H9 (cell line): ENCODE measurements at places on chromosomes 5 and 9.
A peak's percentile ranks its signal among the peaks of the same experiment; 100 is the strongest.

- no peak for DNase-seq
Observed at GRCh38 chr9:99962680-99963261, 56.3 kb downstream of the STX17 start.

- peak; percentile 83 for DNase-seq
Observed at GRCh38 chr5:77852514-77853352, 76.6 kb upstream of the TBCA start.

GRCh38 chr5:94361832-94362796, 256.3 kb downstream of the KIAA0825 start:
- peak; percentile 81 for DNase-seq

GRCh38 chr5:140647042-140647419, 399 bp downstream of the NDUFA2 start:
- DNase-seq: no peak

DNA sequence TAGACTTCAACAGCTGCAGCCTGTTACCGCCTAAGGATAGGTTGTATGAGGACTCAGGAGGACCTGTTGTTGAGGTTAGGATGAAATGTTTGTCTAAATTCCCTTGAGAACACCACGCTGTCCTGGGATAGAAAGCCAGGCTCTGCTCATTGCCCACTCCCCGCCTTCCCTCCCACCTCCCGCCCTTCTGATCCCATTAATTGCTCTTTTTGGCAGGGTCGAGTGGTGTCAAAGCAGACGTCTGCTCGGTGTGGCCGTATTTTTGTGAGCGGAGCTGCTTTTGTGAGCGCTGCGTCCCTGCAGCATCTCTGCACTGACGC, 62.3 kb downstream of the SPATA31C2 start:
- DNase-seq: no peak

DNA sequence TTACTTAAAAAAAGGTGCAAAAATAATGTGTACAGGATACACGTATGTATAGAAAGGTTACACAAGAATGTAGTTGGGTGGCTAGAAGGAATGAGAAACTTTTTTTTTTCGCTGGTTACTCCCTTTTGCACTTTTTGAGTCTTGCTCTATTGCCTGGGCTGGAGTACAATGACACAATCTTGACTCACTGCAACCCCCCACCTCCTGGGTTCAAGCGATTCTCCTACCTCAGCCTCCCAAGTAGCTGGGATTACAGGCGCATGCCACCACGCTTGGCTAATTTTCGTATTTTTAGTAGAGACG, 15.8 kb downstream of the FBXW11 start:
- DNase-seq: no peak

DNA sequence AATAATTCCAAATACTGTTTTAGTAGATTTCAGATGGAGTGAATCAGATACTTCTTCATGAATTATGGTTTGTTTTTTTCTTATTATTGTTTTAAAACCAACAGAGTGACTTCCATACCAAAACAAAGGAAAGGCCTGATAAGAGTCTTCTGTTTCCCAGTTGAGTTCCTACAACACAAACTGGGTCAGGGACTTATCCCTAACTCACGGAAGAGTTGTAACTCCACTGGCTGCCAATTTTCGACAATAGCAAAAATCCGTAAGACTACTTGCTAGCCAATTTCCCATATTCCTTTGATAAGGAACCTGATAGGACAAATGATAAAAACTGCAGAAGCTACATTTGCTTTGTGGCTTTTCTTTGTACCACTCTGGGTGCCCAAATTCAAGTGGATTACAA, 219.2 kb downstream of the AP3B1 start:
- no peak for DNase-seq

GRCh38 chr5:94314460-94315131, 303.8 kb downstream of the KIAA0825 start:
- no peak for DNase-seq

DNA sequence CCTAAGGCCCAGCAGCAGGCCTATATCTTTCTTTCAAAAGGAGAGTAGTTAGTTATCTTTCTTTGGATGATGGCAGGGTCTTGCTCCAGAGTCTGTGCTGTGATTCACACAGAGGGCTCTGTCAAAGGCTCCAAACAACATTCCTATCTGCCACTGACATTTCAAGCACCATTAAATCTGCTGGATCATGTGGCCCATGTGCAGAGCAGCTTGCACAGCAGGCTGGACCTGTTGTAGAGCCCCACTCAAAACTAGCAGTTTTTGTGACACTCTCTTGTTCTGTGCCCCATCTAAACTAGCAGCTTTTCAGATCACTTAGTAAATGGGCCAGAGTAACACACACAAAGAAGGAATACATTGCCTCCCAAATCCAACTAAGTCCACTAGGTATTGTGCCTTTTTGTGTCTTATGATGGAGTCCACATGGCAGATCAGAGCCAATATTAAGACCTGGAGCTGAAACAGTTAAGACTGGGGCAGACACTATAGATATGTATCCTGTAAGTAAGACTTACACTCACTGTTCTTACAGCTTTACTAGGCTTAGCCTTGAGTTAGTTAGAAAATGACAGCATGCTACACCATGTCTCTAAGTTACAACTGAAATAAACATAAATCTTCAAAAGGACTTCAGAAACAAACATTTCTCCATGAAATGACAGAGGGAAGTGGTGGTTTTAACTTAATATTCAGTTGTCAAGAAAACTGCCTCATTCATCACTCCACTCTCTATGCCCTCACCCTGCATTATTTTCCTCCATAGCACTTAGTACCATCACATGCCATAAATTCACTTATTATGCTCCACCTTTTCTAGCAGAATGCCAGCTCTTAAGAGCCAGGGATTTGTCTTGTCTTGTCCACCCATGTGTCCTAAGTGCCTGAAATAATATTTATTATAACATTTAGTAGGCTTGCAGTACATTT, 400.9 kb downstream of the RAB3C start:
- DNase-seq: no peak
